GM03348 (cell line): ENCODE measurements at places on chromosomes 4 and X.

- DNase-seq = peak; percentile 96
Observed at GRCh38 chr4:8241895-8242696, 27.5 kb upstream of the HTRA3 start.

- no peak for DNase-seq
Observed at GRCh38 chr4:29536745-29537144, 1183.4 kb upstream of the PCDH7 start.

DNA sequence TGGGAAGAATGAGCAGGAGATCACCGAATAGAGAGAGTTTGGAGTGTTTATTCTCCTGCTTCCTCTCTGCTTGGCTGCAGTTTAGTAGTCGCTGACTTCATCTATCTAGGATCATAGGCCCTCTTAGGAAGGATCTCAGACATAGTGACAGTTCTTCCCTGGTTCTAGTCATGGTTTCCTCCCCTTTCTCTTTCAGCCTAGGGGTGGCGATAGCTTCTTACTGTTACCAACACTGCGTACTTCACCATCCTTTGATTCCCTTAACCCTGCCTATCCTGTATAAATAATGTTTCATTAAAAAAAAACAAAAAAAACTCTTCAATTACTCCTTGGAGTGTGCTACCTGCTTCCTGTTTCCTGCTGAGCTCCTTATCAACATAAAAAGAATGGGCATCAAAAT lies 103.8 kb downstream of the DDX53 start:
- DNase-seq = no peak

DNA sequence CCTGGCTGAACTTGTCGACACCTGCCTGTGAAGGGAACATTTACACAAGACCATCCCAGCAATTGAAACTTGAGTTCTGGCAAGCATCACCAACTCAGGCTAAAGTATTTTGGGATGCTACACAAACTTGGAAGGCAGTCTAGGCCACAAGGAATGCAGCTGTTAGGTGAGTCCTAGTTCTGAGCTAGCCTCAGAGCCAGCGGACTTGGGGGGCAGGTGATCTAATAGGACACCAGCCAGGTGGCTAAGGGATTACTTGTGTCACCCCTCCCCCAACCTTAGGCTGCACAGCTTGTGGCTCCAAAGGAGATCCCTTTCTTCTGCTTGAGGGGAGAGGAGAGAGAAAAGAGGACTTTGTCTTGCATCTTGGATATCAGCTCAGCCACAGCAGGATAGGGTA lies 62.3 kb upstream of the DKK2 start:
- DNase-seq = no peak

GRCh38 chr4:73721909-73722308 lies 18.5 kb upstream of the CXCL8 start:
- DNase-seq = peak; percentile 19

DNA sequence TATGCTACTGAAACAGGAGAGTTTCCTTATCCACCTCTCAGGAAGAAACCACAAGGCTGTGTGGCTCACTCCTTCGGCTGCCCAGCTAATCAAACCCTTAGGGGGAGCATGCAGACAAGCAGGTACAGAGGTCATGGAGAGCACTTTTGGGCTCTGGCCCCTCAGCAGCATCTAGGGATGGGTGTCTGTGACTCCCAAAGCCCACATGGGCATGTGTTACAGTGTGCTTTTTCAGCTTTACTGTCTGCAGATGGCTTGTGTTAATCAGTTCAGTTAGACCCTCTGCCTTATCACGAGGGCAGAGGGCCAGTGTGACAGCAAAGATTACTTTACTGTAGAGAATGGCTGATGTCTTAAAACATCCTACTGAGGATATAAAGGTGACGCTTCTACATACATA lies 447.4 kb downstream of the PCDH10 start:
- DNase-seq = no peak

GRCh38 chr4:182242787-182243186 lies 415 bp upstream of the TENM3 start:
- DNase-seq = no peak

DNA sequence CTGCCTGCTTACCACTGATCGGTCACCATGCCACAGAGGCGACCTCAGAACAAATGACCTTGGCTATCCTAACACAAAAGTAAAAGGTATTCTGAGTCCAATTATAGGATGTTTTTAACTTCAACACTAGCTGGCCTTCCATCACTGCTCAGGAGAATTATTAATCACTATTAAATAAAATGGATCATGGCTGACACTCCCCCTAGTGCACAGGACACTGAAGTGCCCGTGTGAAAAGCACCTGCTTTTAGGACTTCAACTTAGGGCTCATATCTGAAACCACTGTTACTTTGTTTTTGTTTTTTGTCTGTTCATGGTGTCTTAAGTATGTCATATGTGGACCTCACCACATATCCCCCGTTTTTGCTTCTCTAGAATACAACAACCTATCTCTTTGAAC lies 33.9 kb downstream of the STX18 start:
- no peak for DNase-seq

- peak; percentile 5 for DNase-seq
Observed at GRCh38 chrX:44747969-44748368, 95.9 kb upstream of the DUSP21 start.

DNA sequence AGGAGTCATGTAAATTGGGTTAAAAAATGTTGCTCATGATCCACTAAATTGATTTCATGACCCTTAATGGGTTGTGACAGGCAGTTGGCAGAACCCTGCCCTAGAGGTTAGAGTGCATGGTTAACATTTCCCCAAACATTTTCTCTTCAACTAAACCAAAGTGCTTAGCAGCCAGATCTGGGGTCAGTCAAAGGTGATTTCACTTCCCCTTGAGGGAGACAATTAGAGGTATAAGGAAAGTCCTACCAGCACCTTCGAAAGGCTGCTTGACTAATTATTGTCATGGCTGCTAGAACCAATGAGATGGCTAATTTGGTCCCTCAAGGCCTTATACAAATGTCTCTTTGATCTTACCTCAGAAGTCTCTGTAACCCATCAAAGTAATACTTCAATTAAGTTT lies 30.9 kb upstream of the INTS6L start:
- no peak for DNase-seq

- DNase-seq = no peak
Observed at GRCh38 chrX:9701790-9702189, 63.9 kb downstream of the GPR143 start.

DNA sequence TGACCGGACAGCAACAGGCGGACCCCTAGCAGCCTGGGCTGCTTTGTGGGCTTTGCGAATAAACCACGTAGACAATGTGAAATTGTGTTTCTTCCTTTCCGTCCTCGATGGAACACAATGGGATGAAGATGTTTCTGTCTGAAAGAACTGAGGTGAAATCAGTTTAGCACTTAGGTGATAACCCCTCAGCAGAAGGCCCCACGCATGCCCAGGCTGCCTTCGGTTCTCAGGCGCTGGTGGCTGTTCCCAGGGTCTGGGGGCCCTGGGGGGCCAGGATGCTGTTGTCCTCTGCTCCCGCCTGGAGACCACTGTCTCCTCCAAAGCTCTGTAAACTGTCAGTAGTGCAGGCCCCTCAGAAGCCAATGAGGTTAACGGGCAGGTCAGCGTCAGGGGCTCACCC lies 73.9 kb upstream of the HGFAC start:
- no peak for DNase-seq

DNA sequence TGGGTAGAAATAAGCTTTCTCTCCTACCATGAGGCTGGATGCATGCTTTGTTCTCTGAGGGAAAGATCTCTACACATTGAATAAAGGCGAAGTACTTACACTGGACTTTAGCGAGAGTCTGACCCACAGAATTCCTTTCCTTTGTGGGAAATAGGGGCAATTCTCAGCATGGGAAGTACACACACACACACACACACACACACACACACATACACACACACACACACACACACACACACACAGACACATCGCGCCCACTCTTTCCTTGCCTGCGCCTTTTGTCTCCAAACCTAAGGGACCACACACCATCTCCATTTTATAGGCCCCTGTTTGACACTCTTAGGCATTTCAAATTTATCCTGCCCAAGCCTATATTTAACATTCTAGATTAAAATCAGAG lies 83.8 kb downstream of the LUZP4 start:
- no peak for DNase-seq

- no peak for DNase-seq
Observed at GRCh38 chrX:109777749-109778148, 44.7 kb upstream of the ACSL4 start.

GRCh38 chr4:74370912-74371311 lies 6.0 kb downstream of the EREG start:
- DNase-seq = peak; percentile 53

- DNase-seq = no peak
Observed at GRCh38 chrX:138931212-138931611, 219.7 kb upstream of the FGF13 start.

- DNase-seq = no peak
Observed at GRCh38 chr4:76192236-76192635, 21.4 kb downstream of the SCARB2 start.

DNA sequence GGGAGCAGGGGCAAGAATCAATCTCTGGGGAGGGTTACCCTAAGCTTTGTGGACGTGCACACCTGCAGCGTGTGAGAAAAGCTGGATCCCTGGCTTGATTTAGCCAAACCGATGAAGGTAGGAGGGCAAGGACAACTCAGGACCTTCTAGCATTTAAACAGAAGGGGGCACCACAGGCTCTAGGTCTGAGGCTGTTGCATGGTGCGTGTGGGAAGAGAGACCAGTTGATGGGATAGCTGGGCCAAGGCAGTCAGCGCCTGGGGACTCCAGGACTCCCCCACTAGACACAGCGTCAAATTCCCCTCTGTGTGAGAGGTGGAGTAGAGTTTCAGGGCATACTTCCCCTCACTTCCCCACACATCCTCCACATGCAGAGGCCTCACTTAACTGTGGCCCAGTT lies 4.3 kb downstream of the GABRQ start:
- no peak for DNase-seq

DNA sequence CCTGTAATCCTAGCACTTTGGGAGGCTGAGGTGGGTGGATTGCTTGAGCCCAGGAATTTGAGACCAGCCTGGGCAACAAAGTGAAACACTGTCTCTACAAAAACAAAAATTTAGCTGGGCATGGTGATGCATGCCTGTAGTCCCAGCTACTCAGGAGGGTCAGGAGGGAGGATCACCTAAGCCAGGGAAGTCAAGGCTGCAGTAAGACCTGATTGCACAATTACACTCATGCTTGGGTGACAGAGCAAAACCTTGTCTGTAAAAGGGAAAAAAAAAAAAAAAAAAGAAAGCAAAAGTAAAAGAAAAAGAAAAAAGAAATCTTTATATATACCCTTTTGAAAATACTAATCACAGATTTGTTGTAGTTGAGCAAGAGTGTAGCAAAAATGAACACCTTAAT lies 801.0 kb upstream of the IGFBP7 start:
- DNase-seq = no peak

DNA sequence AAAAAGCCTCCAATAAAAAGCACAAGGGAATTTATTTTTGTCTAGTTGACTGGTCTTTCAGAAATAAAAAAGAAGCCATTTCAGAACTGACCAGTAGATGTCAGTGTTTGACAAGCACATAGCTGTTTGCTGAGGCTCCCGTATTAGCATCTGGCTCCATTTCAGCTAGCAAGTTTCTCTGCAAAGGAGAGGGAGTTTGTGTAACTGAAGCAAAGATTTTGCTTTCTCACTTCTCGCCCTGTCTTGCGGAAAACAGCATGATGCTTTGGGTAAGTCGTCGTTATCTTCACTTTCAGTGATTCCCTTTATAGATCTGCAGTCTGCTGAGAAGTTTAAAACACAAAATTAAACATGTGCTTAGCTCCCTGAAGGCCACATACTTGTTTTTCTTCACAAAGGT lies 85.5 kb downstream of the CT47B1 start:
- DNase-seq = peak; percentile 55

GRCh38 chr4:80103629-80104028 lies 30.6 kb upstream of the ANTXR2 start:
- no peak for DNase-seq

GRCh38 chr4:66926687-66927086 lies 618.6 kb downstream of the CENPC start:
- no peak for DNase-seq

DNA sequence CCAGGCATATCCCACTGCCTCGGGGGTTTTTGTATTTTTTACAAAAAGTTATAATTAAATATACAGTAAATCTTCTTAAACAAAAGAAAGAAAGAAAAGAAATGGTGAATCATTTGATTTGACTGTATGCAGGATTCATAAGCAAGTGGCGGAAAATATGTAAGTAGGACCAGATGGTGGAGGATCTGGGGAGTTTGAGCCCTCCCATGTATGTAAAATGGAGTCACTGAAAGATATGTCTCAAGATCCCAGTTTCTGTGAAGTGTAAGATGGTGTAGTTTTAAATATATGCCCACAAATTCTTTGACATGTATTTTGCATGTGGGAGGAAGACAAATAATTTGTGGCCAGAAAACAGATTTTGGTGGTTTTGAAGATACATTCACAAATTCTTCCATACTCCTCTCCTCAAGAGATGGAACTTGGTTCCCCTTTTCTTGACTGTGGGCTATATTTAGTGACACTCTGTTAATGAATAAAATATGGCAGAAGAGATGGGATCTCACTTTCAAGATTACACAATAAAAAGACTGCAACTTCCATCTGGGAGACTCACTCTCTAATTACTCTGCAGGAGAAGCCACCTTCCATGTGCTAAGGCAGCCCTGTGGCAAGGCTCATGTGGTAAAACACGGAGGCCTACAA lies 133.6 kb upstream of the S100G start:
- DNase-seq = peak; percentile 28

DNA sequence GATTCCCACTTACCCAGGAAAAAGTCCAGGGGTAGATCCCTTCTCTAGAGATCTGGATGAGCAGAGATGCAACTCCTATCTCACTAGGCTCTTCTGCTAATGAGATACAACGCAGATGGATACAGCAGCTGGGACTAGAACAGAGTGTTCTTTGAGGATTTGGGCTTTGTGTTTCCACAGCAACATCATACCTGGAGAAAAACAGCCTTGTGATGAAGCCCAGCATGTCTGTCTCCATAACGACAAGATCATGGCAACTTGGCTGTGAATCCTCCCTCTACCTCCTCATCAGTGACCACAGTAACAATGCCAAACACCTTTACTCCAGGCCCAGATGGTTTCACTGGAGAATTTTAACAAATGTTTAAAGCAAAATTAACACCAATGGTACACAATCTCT lies 80.1 kb downstream of the RCHY1 start:
- no peak for DNase-seq

DNA sequence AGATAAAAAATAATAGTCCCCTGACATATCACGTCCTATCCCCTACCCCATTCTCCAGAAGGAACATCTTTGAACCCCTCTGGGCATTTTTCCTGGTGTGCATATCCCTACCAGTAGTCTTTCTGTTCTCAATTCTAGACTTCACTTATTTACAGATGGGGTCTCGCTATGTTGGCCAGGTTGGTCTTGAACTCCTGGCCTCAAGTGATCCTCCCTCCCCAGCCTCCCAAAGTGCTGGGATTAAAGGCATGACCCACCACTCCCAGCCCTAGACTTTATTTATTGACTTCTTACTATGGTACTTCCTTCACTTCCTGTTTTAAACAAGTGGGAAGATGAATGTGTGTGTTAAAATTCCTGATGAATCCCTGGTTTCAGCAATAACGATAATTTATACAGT lies 612 bp upstream of the RRAGB start:
- DNase-seq = no peak

DNA sequence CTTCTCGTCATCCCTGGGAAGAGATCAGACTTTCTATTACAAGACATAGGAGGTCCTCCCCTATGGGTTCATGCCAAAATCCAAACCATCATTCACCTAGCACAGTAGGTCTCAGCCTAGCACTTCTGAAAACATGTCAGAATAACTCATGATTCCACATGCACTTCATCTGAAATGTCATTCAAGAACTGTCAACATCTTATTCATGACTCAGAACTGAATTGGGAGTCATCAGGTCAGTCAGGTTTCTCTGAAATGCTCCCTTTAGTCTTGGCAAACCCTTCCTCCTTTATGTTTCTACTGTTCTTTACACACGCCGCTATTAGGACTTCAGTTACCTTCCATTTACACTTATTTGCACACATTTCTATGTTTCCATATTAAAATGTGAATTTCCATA lies 67.2 kb downstream of the ANTXR2 start:
- DNase-seq = no peak
